ENCODE measurements at places on chromosomes 5 and 9. TPM values are rescaled to one million over a fixed set of nuclear protein-coding genes. Genes with fewer than 3 reads are reported as not detected.

SNCAIP gene
- not detected for total RNA-seq

GRCh38 chr5:130836729-130837649 lies 328.1 kb downstream of the HINT1 start:
- peak; percentile 3 for DNase-seq

- DNase-seq: no peak
Observed at GRCh38 chr9:23497137-23497504, 328.9 kb downstream of the ELAVL2 start.

DNA sequence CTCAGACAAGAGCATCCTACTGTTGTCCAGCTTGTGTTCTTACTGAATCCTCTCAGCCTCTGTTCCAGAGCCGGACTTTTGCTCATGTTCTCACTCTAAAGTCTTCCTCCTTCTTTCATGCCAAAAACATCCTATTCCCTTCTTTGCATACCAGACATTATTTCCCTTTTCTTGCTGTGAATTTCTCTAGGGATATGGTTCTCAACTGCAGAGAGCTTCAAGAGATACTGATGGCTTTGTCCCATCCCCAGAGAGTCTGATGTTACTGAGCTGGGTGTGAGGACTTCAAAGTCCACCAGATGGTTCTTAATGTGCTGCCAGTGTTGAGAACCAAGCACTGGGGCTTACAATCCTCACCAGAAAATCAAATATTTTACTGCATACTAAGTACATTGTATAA lies 98.6 kb upstream of the FER start:
- DNase-seq: no peak

Data from RPMI7951 (cell line).